ENCODE measurements at places on chromosomes 1 and 21.
A peak's percentile ranks its signal among the peaks of the same experiment; 100 is the strongest.

DNA sequence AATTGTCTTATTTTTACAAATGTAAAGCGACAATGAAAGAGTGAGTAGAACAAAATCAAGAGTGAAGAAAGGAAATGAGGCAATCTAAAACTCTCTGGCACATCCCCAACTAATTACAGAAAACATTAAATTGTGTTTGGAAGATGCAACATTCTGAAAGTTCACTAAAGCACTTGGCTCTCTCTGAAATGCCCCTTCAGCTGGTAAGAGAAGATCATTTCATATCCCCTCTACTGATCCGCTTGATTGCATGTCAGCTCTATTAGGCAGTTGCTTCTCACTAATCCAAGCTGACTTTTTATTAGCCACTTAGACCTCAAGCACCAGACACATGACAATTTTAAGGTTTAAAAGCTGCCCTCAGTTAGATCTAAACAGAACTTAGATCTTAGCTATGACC lies 262.8 kb upstream of the PRMT6 start:
- no peak for DNase-seq

GRCh38 chr1:228170666-228171065 lies 5.1 kb downstream of the IBA57 start:
- DNase-seq = no peak

- DNase-seq = no peak
Measured at GRCh38 chr1:89484092-89485038, 40.3 kb upstream of the LRRC8B start.

- no peak for DNase-seq
Measured at GRCh38 chr1:152408664-152409063, 5.4 kb downstream of the CRNN start.

DNA sequence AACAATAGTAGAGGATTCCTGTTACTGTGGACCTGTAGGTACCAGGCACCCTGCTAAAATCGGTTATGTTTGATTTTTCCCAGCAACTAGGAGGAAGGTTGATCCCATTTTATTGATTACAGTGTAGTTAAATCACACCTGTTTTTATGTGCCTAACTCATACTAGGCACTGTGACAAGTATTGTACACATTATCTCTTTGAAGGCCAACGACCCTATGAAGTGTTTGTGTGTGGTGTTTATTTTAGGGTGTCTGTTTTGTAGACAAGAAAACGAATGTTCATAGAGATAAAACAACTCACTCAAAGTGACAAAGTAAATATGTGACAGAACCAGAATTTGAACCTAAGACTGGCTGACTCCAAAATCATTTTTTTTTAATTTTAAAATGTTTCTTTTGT lies 49.5 kb downstream of the FGGY start:
- DNase-seq = no peak

DNA sequence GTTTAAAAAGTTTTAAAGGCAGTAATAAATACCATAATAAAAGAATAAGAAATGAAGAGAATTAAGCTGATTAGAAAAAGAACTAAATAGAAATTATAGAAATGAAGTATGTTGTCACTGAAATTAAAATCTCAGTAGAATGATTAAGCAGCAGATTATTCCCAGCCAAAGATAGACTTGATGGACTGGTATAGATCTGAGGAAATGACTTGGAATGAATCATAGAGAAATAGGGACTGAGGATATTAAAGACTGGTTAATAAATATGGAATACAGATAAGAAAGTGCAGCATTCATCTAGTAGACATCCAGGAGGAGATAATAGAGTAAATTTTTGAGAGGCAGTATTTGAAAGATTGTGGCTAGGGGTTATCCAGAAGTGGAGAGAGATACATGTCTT lies 28.7 kb downstream of the MARK1 start:
- no peak for DNase-seq

GRCh38 chr1:40047769-40048168 lies 7.2 kb downstream of the CAP1 start:
- DNase-seq = no peak

DNA sequence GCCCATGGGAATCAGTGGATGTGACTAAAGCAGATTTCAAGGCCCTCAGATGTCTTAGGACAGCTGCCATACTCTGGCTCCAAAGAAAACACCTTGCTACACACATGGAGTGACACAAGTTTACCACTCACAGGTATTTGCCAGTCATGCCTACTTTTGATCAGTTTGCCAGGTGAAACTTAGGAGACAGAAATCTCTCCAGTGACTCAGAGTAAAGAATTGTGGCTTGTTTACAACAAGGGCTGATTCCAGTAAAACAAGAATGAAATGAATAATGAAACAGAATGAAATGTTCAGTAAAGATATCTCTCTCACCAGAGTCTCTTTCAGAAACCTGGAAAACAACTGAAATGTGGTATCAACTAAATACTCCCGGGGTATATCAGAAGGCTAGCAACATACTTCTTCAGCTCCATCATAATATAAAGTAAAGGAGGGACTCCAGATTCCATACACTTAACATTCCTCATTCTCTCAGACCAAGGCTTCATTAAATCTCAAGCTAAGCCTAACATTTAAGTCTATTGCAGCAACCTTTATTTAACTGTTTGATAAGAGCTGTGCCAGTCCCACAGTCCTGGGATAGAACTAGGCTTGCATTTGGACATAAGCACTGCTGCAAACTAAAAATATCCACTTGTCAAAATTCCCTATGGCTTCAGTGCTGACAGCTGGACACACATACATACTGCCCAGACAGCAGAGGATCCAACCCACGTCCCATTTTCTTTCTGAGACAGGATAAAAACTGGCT lies 143.3 kb downstream of the SIPA1L2 start:
- DNase-seq = no peak

DNA sequence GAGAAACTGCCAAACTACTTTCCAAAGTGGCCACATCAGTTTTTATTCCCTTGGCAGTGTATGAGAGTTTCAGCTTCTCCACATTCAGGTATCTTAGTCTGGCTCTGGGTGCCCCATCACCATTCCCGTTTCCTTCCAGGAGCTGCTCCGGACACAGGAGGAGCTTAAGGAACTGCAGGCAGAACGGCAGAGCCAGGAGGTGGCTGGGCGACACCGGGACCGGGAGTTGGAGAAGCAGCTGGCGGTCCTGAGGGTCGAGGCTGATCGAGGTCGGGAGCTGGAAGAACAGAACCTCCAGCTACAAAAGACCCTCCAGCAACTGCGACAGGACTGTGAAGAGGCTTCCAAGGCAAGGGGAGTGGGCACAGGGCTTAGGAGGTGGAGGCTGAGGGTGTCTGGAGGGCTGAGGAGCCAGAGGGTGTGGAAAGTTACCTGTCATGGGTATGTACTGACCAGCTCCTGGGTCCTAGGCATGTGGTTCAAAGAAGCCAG lies 10.9 kb upstream of the TUFT1 start:
- DNase-seq = no peak

DNA sequence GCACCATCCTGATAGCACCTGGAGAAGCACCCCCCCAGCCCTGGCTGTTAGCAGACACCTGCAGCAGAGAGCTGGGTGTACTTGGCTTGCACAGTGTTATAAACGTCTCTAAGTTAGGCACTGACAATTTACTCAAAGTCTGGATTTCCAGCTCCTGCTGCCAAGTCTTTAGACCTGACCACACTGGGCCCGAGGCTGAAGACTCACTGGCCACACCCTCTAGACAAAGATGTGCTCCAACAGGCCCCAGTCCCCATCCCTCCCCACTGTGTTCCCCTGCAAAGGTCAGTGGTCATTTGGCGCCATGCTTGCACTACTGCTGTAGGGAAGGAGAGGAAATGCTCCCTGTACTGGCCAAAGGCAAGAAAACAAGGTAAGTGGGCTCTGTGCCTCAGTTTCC lies 31.1 kb downstream of the PADI6 start:
- no peak for DNase-seq

GRCh38 chr21:14699433-14700407 lies 153.6 kb upstream of the SAMSN1 start:
- no peak for DNase-seq

DNA sequence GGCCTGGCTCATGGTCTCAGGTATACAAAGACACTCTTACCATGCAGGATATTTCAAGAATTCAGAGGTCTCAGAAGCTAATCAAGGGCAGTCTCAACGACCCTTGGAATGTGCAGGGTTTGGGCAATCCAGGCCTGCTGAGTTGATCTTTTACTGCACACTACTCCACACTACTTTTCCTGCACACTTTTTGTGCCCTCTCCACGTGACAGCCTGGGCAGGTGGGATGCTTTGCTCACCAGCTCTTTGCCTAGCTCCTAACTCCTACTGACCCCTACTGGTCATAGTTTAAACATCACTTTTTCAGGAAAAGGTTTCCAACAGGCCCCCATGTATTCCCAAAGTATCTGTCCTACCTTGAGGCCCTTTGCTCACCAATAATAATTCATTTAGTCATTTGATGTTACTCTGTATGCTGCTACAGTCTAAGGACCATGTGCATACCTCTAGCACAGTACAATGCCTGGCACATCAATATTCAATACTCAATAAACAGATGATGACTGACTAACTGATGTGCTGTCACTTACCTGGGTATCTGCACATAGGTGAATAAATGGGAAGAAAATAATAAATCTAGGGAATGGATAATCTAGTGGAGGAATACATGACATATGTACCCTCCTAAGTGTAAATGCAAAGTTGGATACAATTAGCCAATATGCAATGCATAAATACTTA lies 9.6 kb downstream of the DUSP23 start:
- DNase-seq = no peak

GRCh38 chr1:84668185-84668584 lies 22.1 kb downstream of the SSX2IP start:
- no peak for DNase-seq

DNA sequence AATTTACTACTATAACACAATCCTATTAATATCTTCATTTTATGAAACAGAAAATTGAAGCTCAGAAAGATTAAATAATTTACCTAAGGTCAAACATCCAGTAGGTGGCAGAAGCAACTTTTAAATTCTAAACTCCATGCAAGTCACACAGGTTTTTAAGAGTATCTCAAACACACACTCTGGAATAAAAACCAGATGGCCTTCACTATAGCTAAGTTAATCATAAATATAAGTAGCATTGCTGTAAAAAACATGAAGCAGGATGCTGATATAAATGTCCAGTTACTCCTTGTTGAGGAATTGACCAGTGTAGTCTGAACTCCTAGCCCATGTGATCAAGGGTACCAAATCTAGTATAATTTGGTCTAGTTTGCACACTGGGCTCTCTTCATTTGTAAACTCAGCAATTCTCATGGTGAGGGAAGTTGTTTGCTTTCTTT lies 9.4 kb upstream of the FMO3 start:
- peak; percentile 8 for DNase-seq

GRCh38 chr1:114319418-114319817 lies 165.7 kb upstream of the SYT6 start:
- DNase-seq = no peak

- peak; percentile 73 for DNase-seq
Measured at GRCh38 chr1:16960560-16961296, 19.7 kb downstream of the MFAP2 start.

GRCh38 chr1:207822602-207823451 lies 71.0 kb downstream of the CD46 start:
- no peak for DNase-seq

DNA sequence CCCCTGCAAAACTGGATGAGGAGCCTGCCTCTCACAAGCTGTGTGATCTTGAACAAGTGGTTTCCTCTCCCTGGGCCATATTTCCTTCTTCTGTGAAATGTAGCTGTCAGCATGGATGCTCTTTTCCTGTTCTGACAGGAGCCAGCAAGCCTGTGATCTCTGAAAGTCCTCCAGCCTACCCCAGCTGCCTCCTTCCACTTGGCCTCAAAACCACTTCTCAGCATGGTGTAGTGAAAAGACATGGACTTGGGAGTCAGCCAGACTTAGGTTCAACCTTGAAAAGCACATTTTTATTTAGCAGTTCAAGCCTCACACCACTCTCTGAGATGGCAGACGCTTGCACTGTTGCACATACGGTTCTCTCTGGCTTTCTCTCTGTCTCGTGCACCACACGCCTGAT lies 292.9 kb upstream of the DUSP10 start:
- DNase-seq = no peak

DNA sequence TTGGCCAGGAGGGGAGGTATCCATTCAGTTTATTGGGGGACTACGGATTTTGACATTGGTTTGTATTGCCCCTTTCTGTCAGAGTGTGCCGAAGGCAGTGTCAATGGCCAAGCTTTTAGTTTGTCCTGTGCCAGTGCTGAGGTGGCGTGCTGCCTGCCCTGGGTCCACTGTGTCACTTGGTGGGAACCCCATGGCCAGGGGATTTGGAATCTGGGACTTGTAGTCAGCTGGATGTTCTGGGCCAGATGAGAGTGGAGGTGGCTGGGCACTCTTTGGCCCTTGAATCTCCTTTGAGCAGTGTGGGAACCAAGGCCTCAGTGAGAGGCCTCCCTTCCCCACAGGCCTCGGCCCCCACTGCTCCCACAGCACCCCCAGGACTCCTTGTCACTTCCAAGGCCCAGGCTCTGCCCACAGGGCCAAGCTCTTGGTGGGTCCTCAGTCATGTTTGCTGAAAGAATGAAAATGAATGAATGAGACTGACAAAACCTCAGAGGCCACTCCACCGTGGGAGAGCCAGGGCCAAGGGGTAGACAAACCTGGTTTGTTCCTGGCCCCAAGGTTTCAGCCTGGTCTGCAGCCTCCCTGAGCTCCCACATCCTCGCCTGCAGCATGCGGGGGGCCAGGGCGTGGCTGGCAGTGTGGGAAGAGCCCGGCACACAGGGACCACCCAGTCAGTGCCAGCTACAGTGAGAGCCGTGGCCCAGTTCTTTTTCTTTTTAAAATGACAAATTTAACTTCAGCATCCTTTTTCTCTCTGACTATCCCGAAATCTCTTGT lies 412.2 kb downstream of the MATN1 start:
- no peak for DNase-seq

GRCh38 chr1:248858891-248859889 lies at the start of gene ZNF692:
Gene ZNF692, minus strand, starts transcription at chr1:248859085. Its CDS starts 776 bp downstream, at chr1:248858309.
- DNase-seq = peak; percentile 99

GRCh38 chr1:226589008-226589733 lies 40.6 kb downstream of the STUM start:
- DNase-seq = no peak

DNA sequence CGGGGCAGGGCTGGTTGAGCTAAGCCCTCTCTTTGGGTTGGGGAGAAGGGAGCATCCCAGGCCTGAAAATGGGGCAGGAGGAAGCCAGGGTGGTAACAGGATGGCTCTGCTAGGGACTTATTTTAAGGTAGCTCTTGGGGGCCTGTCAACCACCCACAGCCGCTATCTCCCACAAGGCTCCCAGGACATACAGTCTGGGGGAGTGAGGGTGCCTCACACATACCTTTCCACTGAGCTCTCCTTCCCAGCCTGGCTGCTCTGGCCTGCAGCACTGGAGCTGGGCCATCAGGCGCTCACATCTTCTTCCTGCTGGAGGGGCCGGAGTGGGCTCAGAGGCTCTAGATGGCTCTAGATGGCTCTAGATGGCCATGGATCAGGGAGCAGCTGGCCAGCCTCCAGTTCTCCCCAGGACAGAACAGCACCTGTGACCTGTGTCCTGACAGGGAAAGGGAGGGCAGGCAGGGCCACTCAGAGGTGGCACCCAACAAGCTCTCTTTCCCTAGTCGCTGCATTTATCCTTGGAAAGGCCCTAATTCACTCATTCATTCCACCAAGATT lies 11.0 kb upstream of the NPPB start:
- DNase-seq = no peak

DNA sequence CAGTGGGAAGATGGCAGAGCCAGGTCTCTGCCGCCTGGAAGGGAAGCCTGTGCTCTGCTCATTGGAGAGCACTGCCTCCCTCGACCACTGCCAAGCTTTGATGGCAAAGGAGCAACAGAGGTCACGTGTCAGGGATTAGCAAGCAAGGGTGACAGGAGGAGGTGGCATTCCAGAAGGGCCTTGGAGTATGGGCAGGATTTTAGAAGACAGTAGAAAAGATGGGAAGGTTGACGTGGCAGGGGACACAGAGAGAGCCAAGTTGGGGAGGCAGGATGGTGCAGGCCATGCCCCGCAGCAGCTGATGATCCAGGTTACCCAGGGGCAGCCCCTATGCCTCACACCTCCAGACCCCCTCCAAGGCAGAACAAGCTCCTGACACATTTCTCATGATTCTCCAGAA lies 21.9 kb upstream of the LBR start:
- no peak for DNase-seq

All from SW 1271 (cell line).